ENCODE measurements at places on chromosomes 7 and 10.
A peak's percentile ranks its signal among the peaks of the same experiment; 100 is the strongest.

GRCh38 chr10:43407576-43408330, 1.2 kb downstream of the HNRNPF start:
- peak; percentile 98 for DNase-seq

GRCh38 chr7:80387634-80388193, 124.2 kb downstream of the GNAT3 start:
- DNase-seq = no peak

DNA sequence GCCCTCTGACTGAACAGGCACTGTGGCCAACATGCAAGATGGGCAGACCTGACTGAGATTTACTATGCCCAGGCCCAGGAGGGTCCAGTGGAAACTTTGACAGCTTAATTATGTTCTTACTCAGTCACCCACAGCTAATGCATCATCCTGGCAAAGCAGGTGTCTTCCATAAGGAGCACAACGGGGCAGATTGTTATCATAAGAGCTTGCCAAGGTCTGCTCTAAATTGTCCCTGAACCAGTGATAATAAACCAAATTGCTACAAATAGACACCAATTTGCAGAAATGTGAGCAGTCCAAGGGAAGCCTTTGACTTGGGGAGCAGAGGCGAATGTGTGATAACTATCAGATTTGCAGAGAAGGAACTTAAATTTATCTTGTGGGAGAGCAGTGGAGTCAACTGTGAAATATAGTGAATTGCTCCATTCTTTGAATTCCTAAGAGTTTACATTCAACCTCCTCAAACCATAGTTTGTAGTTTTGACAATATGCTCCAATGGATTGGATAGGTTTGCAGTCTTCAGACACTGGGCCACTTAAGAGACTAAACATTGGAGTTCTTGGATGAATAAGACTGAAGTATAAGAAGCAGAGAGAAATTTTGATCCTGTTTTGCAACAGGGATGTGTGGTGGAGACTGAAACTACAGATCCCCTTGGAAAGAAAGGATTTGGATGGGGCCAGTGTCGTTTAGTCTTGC, 494.7 kb downstream of the CCSER2 start:
- DNase-seq = no peak

GRCh38 chr10:59362959-59363381, 621 bp upstream of the FAM13C start:
- peak; percentile 77 for DNase-seq

- DNase-seq = no peak
Observed at GRCh38 chr10:72261784-72262404, 11.8 kb upstream of the DDIT4 start.

DNA sequence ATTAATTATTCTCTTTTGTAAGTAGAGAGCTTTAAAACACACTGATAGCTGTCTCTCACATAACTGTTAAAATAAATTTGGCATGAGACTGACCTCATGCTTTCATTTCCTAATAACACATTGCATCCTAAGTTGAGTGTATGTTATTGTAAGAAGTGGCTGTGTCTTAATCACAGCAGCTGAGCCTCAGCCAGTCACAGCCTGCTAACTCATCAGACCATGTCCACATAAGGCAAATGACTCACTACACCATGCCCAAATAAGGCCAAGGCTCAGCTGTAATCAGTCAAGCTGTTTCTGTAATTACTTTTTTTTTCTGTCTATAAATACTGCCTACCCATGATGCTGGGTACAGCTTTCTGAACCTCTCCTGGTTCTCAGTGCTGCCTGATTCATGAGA, 860.9 kb downstream of the XPNPEP1 start:
- DNase-seq = peak; percentile 61

GRCh38 chr7:77239471-77239870, 39.9 kb upstream of the FGL2 start:
- no peak for DNase-seq

- no peak for DNase-seq
Observed at GRCh38 chr7:68858497-68858896, 739.8 kb upstream of the AUTS2 start.

- DNase-seq = no peak
Observed at GRCh38 chr7:11650500-11650899, 181.5 kb downstream of the THSD7A start.

DNA sequence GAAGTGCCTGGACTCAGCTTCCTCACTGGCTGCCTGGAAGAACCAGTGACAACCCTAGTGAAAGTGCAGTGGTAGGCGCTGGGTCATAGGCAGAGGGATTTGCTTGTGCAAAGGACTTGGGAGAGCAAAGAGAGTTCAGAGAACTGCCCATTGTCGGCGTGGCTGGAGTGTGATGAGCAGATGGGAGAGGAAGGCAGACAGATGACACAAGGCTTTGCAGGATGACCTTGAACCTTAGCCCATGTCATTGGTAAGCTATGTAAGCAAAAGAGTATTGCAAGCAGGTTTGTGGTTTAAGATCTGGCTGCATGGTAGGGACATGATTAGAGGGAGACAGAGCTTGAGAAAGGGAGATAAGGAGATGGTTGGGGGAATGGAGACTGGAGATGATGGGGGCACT, 35.3 kb upstream of the NOBOX start:
- no peak for DNase-seq

- peak; percentile 13 for DNase-seq
Observed at GRCh38 chr7:1323178-1324027, 90.7 kb downstream of the UNCX start.

DNA sequence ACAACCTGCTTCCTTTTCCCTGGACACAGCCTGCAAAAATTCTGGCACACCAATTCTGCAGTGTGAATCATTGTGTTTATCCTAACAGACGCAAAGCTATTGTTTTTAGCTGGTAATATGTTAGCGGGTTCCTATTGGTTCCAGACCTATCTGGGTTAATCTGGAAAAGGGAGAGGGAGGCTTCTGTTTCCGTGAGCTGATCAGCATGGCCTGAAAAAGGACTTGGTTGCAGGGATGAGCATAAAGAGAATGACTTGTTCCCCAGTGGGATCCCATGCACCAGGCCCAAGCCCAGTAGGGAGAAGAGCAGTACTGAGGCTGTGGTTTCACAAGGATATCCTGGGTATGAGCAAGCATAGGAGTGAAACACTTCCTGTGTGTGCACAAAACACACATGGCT, 78.4 kb downstream of the PDE1C start:
- DNase-seq = peak; percentile 33

- DNase-seq = no peak
Observed at GRCh38 chr7:100577103-100577502, 3.4 kb upstream of the SAP25 start.

DNA sequence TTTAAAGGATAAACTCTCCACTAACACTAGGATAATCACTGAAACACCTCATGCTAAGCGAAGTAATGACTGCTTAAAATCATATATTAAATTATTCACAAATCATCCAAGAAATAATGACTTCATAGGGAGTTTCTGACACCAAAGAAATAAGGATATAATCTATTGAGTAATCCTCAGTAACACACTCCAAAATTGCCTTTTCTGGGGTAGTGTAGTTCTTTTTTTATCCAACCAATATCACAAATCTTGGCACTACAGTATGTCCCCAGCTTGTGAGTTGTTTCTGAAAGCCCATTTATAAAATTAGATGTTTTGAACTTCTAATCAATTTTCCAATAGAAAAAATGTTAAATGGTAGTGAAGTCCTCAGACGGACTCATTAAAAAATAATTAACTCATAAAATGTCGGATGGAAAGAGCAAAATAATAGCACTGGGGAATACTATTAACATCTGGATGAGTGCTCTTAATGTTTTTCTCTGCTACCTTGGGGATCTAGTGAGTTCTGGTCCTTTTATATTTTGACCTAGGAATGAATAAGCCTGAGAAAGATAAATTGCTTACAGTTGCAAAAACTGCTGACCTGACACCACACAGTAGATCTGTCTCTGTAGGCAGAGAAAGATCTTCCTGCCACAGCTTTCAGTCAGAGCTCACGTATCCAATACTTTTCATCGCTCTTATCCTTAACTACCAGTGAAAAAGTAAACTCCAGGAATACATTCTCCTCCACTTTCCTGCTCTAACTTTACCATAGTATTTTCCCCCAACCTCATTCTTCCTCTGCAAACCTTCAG, 618.5 kb upstream of the ANKRD30A start:
- DNase-seq = no peak

GRCh38 chr7:131164025-131164925, 163.4 kb upstream of the MKLN1 start:
- peak; percentile 91 for DNase-seq

- DNase-seq = no peak
Observed at GRCh38 chr7:142389544-142389943, 131.7 kb upstream of the PRSS58 start.

GRCh38 chr10:21953585-21954057, 49.9 kb downstream of the DNAJC1 start:
- DNase-seq = peak; percentile 71

DNA sequence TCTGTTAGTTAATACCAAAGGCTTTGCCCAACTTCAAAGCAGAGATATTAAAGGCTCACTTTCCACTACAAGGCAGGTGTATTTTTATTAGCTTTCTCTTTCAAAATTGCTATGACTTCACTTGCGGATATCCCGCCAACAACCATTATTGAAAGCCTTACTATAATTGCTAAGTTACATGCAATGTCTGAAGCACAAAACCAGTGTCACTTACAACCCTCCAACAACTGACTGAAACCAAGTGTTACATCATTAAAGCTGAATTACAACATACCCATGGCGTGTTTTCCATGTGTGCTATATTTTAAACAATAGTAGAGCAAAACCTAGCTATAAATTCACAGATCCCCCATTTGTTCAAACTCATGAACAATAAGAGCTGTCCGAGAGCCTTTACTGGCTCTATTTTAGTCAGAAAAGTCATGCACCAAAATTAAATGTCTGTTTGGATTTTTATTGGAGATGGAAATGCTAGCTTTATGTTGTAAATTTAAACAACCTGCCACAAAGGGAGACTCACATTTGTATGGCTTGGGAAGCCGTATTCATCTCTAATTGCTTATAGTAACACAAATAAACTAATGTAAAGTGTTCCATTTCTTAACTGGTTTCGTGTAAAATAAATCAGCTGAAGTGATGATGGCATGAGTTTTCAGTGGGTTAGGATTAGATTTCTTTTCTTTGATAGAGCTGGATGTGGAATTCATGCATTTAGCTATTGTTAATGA, 227.1 kb downstream of the AGMO start:
- no peak for DNase-seq

GRCh38 chr10:48442090-48442808, 135.8 kb downstream of the MAPK8 start:
- no peak for DNase-seq

DNA sequence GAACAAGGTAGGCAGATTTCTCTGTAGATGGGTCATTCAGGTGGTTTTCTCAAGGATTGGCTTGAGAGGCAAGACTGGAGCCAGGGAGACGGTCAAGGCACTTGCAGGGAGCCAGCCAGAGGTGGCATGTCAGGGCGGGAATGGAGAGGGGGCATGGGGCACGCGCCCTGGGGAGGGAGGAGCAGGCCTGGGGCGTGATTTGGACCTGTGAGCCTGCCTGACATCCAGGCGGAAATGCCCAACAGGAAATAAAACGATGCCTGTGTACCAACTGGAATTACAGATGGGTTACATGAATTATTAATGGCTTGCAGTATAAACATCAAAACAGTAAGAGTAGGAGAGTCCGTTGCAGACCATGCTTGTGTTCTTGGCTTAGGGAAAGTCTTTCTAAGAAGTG, 8.6 kb upstream of the SUN1 start:
- no peak for DNase-seq

- DNase-seq = no peak
Observed at GRCh38 chr10:69043931-69044531, 43.9 kb upstream of the SRGN start.

GRCh38 chr10:49663596-49663995, 15.9 kb upstream of the C10orf53 start:
- DNase-seq = no peak

- peak; percentile 47 for DNase-seq
Observed at GRCh38 chr7:93715234-93715633, 140.7 kb upstream of the CALCR start.

DNA sequence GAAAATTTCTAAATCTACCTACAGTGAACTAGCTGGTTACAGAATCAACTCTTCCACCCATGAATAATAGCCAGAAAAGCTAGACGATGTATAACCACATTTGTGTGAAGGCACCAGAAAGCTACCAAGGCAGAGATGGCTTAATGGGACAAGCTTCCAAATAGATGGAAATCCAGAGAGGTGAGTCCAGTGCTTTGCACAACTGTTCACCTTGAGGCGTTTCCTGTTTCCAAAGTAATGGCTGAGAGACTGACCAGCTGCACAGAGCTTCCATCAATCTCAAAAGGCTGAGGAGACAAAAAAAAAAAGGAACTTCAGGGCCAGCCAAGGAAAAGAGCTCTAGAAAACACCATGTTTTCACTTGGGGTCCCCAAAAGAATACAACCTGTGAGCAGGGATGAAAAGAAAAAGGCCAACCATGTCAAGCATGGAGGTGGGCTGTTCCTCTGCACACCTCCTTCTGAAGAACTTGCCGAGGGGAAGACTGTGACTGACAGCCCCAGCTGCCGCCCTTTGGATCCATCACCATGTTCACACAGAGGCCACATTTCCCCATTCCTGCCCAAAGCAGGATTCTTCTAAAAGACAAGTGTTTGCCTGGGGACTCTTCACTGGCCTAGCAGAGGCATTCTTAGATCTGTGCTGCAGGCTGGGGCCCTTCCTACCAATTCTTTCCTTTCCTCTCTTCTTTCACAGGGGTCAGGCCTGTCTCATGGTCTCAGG, 72.9 kb downstream of the ARHGAP21 start:
- DNase-seq = no peak

GRCh38 chr10:91700788-91701444, 68.0 kb upstream of the PPP1R3C start:
- peak; percentile 90 for DNase-seq

- no peak for DNase-seq
Observed at GRCh38 chr7:47406801-47407129, 175.1 kb downstream of the TNS3 start.

DNA sequence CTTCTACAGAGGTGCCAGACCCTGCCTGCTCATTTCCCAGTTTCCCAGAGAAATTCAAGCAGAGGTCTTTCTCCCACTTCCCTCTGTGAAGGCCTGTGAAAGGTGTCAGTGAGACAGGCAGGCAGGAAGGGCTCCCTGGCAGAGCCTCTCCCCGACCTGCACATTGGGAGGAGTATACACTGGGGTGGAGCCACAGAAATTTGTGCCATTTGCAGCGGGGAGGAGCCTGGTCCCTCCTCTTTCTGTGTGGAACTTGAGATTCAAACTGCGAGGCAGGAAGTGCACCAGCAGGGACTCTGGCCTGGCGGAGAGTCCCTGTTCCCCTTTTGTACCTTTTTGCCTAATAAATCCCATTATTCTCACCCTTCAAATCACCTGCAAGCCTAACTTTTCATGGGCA, 54.6 kb upstream of the OPN4 start:
- no peak for DNase-seq

- DNase-seq = peak; percentile 80
Observed at GRCh38 chr7:38630720-38631673, at the start of gene AMPH. Gene AMPH (minus strand): TSS chr7:38631373. CDS start chr7:38631351, 22 bp downstream.

Data from GM23248 (cell line).